Kidney epithelial cell (primary cell): ENCODE measurements at places on chromosomes 5 and 9. TPM values are rescaled to one million over a fixed set of nuclear protein-coding genes. Genes with fewer than 3 reads are reported as not detected.

GRCh38 chr9:81430727-81431126 lies 258.6 kb downstream of the TLE1 start:
- no peak for DNase-seq

DNA sequence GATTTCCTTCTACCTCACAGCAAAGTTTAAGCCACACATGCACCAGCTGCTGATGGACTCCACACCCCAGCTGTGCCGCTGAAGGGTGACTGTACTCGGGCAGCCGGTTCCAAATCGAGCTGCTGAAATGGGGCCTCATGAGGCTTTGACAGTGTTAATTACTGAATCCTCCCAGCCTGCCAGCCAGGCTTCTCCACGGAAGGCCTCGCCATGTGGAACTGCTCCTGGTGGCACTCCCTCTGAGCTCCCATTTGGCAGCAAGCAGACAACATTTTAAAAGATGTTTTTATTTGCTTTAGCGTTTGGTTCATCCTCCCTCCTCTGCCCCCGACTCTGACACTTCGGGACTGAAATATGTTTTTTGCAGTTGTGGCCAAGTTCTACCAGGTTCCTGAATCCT lies 479.4 kb upstream of the MPDZ start:
- DNase-seq: no peak

- DNase-seq: no peak
These were observed 16.3 kb downstream of the KLF9 start for GRCh38 chr9:70398145-70398556.

GRCh38 chr9:86614871-86615849 lies 260.9 kb upstream of the TUT7 start:
- DNase-seq: no peak

- no peak for DNase-seq
These were observed 936.1 kb upstream of the WWC1 start for GRCh38 chr5:167355346-167355745.

DNA sequence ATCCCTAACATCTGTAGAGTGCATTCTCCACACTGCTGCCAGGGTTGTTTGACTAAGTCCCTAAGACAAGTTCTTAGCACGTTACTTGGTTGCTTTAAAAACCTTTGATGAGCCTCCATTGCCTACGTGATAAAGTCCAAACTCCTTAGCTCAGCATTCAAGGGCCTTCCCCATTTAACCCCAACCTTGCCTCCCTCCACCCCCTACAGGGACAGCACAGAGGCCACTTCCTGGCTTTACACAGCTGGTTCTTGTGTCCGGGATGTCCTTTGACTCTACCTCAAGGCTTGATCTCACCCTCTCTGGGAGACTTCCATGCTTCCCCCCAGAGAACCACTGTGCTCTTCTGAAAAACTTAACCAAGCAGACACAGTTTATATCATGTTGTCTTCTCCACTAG lies 29.4 kb downstream of the FAM240B start:
- no peak for DNase-seq

DNA sequence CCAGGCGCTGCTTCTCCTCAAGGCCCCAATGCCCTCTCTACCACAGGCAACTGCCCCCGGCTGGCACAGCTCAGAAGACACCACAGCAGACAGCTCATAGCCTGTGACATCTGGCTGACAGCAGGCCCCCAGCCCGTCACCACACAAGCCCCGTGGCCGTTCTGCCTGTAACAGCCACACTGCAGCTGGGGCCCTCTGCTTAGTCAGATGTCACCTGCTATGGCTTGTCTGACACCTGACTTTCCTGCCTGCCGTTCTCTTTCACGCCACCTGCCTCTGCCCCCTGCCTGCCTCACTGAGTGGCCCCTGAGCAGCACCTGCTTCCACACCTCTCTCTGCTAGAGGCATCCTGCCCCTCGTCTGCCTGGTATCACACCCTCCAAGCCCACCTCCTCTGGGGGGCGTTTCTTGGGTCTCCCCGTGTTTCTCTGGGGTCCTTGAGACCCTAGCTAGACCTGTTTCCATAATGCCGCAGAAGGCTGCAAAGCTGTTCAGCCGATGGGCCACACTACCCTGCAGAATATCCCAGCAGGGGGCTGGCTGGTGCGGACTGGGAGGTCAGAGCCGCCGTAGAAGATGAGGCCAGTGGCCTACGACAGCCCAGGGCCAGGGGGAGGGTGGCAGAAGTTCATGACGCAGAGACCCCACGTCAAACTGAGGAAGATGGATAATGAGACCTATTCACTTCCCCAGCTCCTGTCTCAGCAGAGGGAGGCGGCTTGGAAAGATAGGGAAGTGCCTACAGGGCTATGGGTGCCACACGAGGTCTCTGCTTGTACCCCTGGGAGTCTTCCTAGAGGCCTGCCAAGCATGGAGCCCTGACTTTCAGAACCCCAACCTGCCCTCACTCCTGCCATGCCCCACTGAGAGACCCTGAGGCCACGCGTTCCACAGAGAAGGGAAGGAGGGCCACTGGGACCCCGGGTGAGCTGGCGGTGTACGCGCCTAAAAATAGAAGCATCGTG lies 95.1 kb downstream of the ZNF354C start:
- no peak for DNase-seq

TAF11L3 gene
- not detected in 2 replicates for total RNA-seq

GRIA1 gene
- not detected in 2 replicates for total RNA-seq

SPATA24 gene
- total RNA-seq: 7.7 and 8.8 TPM in 2 replicates

SPINK9 gene
- not detected in 2 replicates for total RNA-seq

RPL7A gene
- total RNA-seq: 2,183 and 2,339 TPM in 2 replicates

PDZD2 gene
- 5.5 and 6.7 TPM in 2 replicates for total RNA-seq
